ENCODE measurements at places on chromosomes 12 and 14. TPM values are rescaled to one million over a fixed set of nuclear protein-coding genes. Genes with fewer than 3 reads are reported as not detected.
A peak's percentile ranks its signal among the peaks of the same experiment; 100 is the strongest.

GRCh38 chr14:72686101-72686500, 207.8 kb downstream of the DPF3 start:
- peak; percentile 53 for DNase-seq

- DNase-seq, result no peak
Observed at GRCh38 chr12:69641546-69641945, 30.8 kb upstream of the LRRC10 start.

DNA sequence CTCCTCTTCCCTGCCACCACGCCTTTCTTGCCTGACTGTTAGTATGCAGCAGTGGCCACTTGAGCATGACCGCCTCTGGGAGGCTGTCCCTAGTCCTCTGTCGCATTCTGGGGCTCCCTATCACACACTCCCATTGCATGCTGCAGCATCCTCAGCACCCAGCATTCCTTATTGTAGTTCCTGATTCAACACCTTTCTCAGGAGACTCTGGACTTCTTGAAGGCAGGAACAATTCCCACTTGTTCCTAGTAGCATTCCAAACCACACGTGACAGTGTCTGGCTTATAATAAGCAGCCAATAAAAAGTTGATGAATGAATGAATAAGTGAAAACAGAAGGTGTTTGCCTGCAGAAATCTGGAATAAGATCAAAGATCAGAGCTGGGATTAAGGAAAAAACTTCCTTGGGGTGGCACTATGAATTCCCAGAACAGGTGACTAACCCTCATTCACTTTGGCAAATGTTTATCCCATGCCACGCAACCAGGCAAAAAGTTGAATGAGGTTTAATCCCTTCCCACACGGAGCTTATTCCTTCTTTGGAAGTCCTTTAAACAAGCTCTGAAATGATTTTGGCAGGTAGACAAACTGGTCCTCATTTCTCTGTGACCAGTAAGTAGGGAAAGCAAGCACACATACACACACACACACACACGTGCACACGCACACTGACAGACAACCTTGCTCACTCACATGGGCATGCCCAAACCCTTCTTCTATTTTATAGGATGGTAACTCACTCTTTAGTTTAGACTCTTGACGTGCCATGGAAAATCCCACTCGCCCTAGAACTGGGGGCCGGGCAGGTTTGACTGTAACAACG, 26.5 kb downstream of the NTF3 start:
- no peak for DNase-seq

DNA sequence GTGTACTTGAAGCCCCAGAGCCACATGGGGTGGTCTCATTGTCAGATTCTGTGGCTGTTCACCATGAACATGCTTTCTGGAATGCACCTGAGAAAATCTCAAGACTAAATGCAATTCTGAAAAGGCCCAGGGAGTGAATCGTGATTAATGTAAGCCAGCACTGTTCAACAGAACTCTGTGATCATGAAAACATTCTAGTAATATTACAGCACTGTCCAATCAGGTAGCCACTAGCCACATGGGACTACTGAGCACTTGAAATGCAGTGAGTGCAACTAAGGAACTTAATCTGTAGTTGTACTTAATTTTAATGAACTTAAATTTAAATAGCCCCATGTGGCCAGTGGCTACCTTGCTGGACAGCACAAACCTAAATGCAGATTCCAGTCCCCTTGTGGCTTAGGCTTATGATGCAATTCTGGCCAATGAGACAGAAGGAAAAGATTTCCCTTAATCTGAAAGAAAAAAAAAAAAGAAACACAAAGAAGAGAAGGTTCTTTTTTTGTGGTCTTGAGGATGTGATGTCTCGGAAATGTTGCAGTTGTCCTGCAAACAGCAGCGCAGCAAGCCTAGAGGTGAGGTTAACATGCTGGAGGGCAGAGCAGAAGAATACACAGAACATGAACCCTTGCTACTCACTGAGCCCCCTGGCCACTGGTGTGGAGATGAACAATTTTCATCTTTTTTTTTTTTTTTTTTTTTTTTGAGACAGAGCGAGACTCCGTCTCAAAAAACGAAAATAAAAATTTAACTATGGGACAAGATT, 48.2 kb downstream of the SPPL3 start:
- DNase-seq, result no peak

DNA sequence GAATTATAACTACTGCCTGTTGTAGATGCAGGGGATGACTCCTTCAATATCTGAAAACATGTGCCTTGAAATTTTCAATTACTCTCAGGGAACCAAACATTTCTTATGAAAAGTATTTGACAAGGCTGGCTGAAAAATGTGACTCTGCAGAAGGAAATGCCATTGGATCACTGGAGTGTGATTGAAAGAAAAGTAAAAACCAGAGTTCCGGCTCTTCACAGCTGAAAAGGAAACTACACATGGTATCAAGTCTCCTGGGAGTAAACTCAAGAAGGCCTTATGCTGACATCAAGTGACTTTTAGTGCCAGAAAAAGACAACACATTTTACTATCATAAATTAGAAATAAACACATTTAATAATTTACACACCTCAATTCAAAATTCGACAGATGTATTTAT, 693.0 kb downstream of the LRFN5 start:
- DNase-seq, result no peak

- no peak for DNase-seq
Observed at GRCh38 chr12:39975374-39975918, 130.4 kb downstream of the SLC2A13 start.

The POLE2 gene
- 32.5 TPM for total RNA-seq

The GPR84 gene
- total RNA-seq, result not detected

The DAAM1 gene
- 3.9 TPM for total RNA-seq

The OVCH1 gene
- not detected for total RNA-seq

The OLR1 gene
- 7.3 TPM for total RNA-seq

The MYF5 gene
- not detected for total RNA-seq

The AKAP5 gene
- 1.5 TPM for total RNA-seq

The MUCL1 gene
- total RNA-seq, result not detected

All from H4 (cell line).